ENCODE measurements at places on chromosomes 6 and 20. TPM values are rescaled to one million over a fixed set of nuclear protein-coding genes. Genes with fewer than 3 reads are reported as not detected.

GRCh38 chr20:55685425-55685824, 319.9 kb downstream of the CBLN4 start:
- no peak for DNase-seq

The POU3F2 gene
- polyA plus RNA-seq: 0.29 TPM

The RAET1G gene
- 0.29 TPM for polyA plus RNA-seq

DNA sequence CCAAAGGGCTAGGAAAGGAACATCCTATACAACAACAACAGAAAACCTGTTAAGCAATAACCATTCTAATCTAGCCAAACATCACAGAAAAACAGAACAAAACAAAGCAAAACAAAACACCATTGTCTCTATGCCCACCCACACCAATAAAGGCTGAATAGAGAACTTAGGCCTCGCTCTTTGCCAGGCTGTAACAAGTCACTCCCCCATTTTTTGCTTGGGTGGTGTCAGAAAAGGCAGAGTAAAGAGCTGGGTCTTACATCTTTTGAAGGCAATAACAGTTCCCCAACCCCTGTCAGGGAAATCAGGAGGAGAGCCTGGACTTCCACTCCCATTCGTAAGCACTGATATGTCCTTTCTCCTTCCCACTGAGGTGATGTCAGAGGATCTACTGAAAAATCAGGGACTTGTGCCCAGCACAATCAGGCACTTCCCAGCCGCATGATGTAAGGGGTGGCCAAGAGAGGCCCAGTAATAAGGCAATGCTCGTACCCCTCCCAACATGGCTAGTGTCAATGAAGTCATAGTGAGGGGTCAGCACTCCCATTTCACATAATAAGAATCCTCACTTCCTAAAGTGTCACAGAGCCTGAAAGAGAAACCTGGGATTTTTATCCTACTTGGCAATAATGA, 31.0 kb downstream of the THEMIS start:
- DNase-seq: no peak

The SMLR1 gene
- polyA plus RNA-seq: not detected

The GSTA4 gene
- polyA plus RNA-seq: 63.0 TPM

GRCh38 chr6:24740861-24741260, 21.9 kb upstream of the C6orf62 start:
- DNase-seq: no peak

GRCh38 chr20:36249450-36249849, 13.2 kb downstream of the AAR2 start:
- DNase-seq: no peak
